Memory B cell (primary cell): ENCODE measurements at places on chromosomes 5 and 9.
A peak's percentile ranks its signal among the peaks of the same experiment; 100 is the strongest.

DNA sequence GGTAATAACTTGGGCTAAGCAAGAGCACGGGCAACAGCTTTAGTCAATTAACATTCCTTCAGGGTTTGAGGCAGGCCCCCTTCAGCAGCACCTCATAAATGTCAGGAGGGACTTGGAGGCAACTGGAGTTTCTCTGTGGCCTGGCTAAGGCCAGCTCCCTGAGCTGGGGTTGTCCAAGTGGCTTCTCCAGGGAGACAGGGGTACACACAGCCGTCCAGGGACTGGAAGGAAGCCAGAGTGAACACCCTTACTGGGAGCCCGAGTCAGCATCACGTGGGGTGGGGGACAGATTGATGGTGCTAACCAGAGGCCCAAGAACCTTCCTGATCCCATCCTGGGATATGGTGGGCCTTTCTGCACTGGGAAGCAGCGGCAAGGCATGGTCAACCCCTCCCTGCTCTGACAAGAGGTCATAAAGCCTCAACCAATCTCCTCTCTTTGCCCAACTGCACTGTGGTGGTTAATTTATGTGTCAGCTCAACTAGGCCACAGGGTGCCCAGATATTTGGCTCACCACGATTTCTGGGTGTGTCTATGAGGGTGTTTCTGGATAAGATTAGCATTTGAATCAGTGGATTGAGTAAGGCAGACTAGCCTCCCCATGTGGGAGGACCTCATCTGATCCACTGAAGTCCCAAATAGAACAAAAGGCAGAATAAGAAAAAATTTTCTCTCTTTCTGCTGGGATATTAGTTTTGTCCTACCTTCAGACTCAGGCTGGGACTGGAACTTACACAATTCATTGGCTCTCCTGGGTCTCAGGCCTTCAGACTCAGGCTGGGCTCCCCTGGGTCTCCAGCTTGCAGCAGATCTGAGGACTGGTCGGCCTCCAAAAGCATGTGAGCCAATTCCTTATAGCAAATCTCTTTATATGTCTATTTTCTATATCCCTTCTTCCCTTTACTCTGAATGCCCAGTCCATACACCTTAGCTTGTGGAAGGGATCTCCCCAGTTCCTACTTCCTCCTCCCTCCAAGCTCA is 127.2 kb upstream of the LARP1 start:
- DNase-seq = no peak

- no peak for DNase-seq
Observed at GRCh38 chr5:75405296-75405695, 68.3 kb downstream of the HMGCR start.

GRCh38 chr9:112446080-112446479 is 40.5 kb upstream of the KIAA1958 start:
- no peak for DNase-seq

DNA sequence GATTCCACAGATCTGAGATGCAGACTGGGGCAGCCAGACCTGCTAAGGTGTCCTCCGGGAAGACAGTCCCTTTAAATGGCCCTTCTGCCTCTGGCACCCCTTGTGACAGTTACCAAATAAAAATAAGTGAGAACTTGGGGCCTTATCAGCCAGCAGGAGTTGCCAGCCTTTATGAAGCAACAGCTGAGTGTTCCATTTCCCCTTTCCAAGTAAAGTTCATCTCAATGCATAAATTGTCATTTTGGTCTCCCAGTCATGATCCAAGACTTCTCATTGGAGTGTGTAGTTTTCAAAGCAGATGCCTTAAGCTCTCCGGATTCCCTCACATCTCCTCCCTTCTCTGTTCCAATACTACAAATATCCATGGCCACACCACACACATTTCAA is 4.1 kb downstream of the PTCH1 start:
- DNase-seq = no peak

GRCh38 chr5:180205916-180206315 is 3.1 kb downstream of the RASGEF1C start:
- no peak for DNase-seq

DNA sequence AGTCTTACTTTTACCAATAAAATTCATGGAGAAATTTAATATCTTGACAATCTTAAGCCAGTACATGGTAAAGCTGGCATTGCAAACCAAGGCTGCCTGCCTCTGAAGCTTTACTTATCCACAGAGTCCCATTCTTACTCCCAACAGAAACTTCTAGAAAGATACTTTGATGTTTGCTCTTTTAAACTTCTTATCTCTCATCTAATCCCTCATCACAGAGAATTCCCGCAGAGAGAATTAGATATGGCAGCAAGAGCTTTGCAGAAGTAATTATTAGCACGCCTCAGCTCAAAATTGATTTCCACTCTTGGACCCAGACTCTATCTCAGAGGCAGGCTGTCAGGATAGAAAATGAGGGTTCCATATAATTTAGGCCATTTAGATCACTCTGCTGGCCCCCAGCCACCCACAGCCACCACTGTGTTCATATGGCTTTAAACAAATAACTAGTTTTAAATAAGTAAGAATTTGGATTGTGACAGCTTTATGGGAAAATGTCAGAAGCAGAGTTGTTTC is 37.9 kb upstream of the GAS1 start:
- DNase-seq = no peak

DNA sequence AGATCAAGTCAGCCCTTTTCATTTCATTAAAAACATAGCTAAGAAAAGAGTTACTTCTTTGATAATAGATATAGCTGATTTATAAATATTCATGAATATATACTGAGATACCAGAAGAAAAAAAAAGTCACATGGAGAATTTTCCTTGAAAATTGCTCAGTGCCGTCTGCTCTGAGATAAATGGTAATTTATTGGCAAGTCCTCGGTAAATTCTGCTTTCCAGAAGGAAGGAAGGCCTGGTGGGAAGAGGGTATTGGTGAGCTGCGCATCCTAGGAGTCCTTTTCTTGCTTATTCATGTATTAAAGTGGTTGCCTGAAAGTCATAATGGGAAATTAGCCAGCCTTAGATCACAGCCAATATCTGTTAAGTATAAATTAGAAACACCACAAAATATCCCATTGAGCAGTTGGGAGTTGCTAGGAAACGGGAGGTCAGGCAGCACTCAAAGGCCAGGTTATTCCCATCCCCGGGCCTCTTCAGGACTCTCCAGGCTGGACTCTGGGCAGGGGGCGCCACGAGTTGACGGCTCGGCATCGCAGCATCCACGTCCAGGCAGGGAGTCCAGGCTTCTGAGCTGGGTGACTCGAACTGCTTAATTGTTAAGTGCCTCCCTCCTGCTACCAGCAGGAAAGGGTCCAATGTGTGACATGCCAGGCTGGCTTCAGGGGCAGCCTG is 116.7 kb upstream of the RETREG1 start:
- no peak for DNase-seq

- DNase-seq = peak; percentile 61
Observed at GRCh38 chr5:473551-474192, 30.7 kb downstream of the EXOC3 start.

DNA sequence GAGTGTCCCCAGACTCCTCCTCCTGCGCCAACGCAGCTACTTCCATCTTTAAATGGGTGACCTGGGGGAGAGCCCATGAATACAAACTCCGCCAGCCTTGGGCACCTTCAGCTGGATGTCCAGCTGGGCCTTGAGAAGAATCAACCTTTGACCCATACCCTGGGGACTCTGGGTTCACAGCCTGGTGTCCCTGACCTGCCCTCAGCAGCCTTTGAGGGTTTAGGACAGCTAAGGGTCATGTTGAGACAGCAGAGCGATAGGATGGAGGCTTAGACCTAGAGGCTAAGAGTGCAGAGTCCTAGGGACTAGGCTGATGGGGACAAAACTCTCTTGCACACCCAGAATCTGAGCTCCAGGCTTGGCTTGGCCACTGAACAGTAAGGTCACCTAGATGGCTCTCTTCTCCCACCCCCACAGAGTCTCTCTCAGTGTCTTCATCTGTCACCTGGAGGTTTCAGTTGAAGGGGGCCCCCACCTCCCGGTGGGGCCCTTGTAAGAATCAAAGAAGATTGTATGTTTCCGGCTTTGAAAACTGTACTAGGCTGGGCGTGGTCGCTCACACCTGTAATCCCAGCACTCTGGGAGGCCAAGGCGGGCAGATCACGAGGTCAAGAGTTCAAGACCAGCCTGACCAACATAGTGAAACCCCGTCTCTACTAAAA is 6.7 kb upstream of the AQP3 start:
- DNase-seq = no peak

- DNase-seq = no peak
Observed at GRCh38 chr5:65262649-65263059, 219.1 kb downstream of the ADAMTS6 start.

DNA sequence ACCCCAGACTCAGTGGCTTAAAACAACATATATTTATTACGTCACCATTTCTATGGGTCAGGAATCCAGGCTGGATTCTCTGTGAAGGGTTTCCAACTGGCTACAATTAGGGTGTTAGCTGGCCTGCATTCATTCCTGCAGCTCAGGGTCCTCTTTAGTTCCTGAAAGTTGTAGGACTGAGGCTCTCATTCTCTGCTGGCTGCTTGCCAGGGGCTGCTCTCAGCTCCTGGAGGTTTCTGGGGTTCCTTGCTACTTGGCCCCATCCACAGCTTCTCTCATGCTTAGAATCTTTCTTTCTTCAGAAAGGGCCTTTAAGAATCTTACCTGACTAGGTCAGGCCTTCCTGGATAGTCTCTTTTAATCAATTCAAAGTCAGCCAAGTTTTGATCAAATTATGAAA is 424.6 kb downstream of the GADD45G start:
- DNase-seq = no peak

DNA sequence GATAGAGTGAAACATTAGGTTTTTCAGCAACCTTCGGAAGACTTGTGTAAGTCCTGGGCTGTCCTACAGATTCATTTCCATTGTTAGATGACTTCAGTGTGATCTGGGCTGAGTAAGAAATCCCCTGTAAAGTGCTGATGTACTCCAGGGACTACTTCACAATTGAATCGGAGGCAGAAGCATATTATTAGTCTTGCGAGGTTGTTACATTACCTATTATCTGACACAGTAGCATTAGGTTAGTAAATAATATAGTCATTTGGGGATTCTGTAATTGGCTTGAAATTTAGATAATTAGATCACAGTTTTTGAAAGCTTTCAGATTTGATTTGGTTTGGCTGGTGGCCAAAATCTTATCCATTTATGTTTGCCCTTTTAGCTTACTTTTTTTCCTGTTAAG is 62.4 kb downstream of the DMRT1 start:
- no peak for DNase-seq

- DNase-seq = no peak
Observed at GRCh38 chr5:65364907-65365306, 116.8 kb downstream of the ADAMTS6 start.

DNA sequence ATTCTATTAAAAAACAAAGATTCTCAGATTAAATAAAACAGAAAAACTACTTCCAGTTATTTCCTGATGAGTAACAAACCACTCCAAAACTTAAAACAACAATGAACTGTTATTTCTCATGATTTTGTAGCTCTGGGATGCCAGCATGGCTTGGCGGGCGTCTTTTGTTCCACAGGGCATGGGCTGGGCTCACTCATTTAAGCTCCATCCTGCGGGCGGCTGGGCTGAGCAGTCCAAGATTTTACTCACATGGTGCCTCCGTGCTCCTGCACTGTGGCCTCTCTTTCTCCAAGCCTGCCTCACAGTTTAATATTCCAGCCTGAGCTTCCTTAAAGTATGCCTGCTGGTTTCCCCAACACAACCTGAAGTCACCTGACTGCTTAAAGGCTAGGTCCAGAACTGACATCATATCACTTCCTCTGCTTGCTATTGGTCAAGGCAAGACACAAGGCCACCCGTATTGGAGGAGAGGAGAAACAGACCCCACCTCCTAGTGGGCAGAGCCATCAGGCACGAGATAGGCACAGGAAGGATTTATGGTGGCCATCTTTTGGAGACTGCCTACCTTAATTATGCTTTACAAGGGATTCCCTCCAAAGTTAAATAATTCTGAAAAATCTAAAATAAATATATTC is 41.6 kb upstream of the ZBTB43 start:
- DNase-seq = no peak
